ENCODE measurements at places on chromosomes 1 and 21. TPM values are rescaled to one million over a fixed set of nuclear protein-coding genes. Genes with fewer than 3 reads are reported as not detected.

The CYP4B1 gene
- total RNA-seq = not detected

The ELF3 gene
- 79.7 TPM for total RNA-seq

The CLCA2 gene
- total RNA-seq = not detected

The VSIG8 gene
- not detected for total RNA-seq

The HHIPL2 gene
- total RNA-seq = 0.13 TPM

The PRKAB2 gene
- 5.9 TPM for total RNA-seq

The OR2L13 gene
- not detected for total RNA-seq

The HAO2 gene
- total RNA-seq = not detected

The TNFSF4 gene
- 4.6 TPM for total RNA-seq

The KRTAP27-1 gene
- not detected for total RNA-seq

The LCE2C gene
- not detected for total RNA-seq

The ELAPOR1 gene
- 0.33 TPM for total RNA-seq
